ENCODE measurements at places on chromosomes 3 and 15.
A peak's percentile ranks its signal among the peaks of the same experiment; 100 is the strongest.

GRCh38 chr3:49265661-49266386 lies 11.2 kb downstream of the C3orf62 start:
- no peak for DNase-seq

- no peak for DNase-seq
These were observed 153.7 kb downstream of the TIGIT start for GRCh38 chr3:114447545-114447944.

- DNase-seq, result no peak
These were observed 55.6 kb downstream of the CGGBP1 start for GRCh38 chr3:88003115-88003755.

DNA sequence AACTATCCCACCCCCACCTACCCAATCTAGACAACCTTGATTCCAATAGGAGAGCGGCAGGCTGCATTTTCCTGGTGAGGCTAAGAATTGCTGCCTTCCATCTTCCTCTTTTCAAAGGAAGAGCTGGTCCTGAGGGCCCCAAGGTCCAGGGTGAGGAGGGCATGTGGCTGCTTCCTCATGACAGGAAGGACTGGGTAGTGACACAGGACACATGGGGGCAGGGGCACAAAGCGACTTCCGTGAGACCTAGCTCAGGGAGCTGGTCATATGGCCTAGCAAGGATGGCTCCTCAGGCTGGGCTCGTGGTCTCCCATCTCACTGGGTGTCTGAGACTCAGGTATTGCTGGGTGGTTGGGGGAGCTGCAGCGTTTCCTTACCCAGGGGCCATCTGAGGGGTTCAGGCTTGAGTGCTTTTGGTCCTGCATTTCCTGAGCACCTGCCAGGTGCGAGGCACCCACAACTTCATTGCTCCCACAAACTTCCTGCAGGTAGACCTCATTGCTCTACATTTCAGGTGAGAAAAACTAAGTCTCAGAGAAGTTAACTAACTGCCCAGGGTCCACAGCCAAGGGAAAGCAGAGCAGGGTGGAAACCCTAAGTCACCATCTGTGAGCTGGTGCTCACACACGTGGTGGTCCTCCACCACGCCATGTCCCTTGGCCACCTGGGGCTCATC lies 160.0 kb upstream of the TLE3 start:
- DNase-seq, result no peak

DNA sequence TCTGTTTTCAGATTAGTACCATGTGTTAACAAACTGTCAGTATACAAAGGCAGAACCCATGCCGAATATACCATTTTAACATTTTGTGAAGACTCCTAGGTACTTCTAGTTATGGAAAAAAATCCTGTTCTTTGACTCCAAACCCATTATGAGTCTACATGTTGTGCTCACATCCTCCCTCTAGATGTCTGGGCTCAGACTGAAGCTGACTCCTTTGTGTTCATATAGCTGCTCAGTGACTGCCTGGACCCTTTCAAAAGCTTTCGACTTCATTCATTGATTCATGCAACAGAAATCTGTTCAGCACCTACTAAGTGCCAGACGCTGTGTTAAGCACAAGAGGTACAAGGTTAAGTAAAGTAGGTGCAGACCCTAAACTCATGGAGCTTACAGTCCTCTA lies 60.5 kb downstream of the MEGF11 start:
- no peak for DNase-seq

GRCh38 chr3:36907911-36908646 lies 36.8 kb downstream of the TRANK1 start:
- peak; percentile 39 for DNase-seq

- DNase-seq, result no peak
These were observed 37.9 kb downstream of the LIPC start for GRCh38 chr15:58469432-58470353.

GRCh38 chr15:77526595-77527163 lies 106.0 kb downstream of the HMG20A start:
- DNase-seq, result no peak

DNA sequence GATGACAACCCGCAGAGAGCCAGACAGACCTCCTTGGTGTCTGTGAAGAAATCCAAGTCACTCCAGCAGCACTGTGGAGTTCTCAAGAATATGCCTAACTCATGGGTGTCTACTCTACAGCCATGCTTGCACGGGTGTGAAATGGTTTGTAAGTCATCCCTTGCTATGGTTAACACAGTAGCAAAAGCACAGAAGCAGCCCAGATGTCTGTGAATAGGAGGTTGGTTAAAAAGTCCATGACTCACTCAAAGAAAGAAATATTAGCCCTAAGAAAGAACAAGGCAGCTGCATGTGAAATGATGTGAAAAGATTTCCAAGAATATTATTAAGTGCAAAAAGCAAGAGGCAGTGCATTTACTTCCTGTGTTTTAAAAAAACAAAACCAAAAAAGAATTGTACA lies 12.1 kb upstream of the LIMD1 start:
- no peak for DNase-seq

GRCh38 chr15:64137226-64137833 lies 14.2 kb upstream of the SNX22 start:
- DNase-seq, result no peak

DNA sequence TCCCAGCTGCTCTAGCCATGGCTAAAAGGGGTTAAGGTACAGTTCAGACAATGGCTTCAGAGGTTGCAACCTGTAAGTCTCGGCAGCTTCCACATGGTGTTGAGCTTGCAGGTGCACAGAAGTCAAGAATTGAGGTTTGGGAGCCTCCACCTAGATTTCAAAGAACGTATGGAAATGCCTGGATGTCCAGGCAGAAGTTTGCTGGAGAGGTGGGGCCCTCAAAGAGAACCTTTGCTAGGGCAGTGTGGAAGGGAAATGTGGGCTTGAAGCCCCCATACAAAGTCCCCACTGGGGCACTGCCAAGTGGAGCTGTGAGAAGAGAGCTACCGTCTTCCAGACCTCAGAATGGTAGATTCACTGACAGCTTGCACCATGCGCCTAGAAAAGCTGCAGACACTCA lies 73.7 kb downstream of the STT3B start:
- no peak for DNase-seq

GRCh38 chr3:126226374-126226773 lies 46.0 kb upstream of the ALDH1L1 start:
- DNase-seq, result no peak

DNA sequence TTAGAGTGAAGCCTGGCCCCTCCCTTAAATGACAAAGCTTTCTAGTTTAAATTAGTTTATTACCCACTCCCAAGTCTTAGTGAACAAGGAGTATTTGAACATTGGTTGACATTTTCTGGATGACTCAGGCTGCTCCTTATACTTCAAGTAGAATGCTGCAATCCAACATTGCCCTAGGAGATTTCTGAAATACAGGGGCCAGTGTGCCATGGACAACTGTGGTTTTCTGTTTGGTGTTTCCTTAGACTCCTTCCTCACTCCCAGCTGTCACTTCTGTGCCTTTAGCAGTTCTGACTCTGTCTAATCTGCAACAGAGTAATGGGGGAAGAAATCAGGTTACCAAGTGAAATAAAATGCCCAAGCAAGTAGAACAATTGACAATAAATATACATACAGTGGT lies 116.1 kb upstream of the P2RY1 start:
- DNase-seq, result no peak

DNA sequence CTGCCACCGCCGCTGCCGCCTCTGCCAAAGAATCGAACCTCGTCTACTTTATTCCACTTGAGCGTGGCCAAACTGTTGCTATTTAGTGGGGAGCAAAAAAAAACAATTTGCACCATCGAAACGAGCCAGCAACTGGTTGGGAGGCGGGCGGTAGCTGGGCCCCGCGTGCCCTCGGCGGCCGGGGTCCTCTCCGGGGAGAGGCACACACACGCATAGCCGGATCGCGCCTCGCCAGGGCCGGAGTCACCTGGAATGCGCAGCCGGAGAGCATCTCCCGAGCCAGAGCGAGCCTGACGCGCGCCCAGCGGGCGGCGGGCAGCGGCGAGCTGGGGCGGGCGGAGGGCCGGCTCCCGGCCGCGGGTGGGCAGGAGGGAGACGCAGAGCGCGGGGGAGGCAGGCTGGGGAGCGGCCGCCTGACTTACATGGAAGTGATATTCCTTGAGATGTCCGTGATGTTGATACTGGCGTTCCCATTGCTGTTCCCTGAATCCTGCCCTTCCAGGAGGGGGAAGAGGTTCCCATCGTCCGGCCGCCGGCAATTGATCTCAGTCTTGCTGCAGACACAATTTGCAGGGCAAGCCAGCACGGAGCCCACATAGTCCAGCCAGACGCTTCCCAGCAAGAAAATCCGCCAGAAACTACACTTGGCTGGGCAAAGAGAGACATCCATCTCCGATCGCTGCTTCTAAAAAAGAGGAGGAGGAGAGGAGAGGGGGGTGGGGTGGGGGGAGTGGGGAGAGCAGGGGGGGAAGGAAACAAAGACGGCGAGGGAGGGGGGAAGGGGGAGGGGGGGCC lies 858 bp downstream of the NTRK3 start:
- DNase-seq, result no peak

- DNase-seq, result no peak
These were observed 231.4 kb upstream of the UMPS start for GRCh38 chr3:124498891-124499290.

DNA sequence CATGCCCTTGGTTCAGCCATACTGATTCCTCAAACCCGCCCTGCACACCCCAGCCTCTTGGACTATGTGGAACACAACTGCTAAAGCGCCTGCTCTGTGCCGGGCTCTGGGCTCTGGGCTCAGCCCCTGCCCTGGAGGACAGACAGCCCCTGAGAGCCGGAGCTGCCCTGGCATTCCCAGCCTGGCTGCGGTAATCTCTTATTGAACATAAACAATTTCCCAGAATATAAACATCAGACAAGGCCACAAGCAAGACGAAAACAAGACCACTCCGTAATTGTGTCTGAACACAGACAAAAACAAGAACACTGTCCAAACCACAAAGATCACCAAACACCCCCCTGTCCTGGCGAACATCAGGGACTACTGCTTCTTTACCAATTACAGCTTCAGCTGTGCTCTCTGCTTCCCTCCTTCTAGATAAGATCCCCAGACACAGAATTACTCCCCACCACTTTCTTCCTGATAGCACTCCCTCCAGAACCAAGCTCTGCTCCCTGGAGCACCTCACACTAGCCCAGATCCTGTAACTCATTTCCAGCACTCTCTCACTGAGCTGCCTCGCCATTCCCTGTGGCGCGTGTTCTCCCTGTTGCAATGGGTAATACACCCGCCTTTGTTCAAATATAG lies 57.1 kb upstream of the TLE3 start:
- no peak for DNase-seq

DNA sequence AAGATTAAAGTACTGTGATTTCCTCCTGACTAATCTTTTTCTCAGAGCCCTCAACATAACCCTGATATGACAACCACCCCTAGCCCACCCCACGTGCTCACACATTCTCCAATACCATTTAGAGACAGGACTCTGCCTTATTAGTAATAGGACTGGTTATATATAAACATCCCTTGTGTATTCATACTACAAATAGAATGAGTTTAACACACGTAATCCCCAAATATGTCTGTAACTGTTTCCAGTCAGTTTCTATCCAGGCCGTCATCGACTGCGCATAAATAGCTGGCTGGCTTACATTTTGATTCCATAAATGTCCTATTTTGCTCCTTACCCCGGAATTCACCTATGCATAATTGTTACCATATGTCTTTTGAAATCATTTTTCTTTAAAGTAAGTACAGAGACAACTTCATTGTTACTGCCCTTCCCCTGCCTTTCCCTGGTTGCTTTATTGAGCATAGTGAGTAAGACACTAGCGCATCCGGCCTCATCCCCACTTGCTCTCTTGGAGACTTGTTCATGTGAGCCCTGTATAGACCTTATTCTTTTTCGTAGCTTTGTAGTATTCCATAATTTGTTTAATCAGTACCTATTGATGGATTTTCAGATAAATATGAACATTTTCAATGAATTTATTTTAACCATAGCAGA lies 3.5 kb upstream of the P2RY14 start:
- no peak for DNase-seq

DNA sequence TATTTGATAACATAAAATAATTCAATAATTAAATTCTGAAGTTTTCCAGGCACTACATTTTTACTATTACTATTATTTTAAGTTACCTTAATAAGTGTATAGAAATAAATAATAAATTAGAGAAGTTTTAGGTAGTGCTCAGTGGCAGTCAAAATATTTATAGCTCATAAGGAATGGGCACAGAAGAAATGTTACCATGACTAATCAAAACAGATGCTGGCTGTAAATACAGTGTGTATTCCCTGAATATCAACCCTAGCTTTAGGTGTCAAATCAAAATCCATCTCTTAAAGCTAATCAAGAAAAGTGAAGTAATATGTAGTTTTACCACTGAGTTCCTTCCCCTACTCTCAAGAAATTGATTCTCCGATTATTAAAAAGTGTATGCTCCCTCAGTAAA lies 35.5 kb downstream of the ZBTB20 start:
- DNase-seq, result no peak

GRCh38 chr3:97689111-97689510 lies 75.4 kb upstream of the ARL6 start:
- DNase-seq, result no peak

GRCh38 chr3:124172816-124173215 lies 180.9 kb upstream of the ROPN1 start:
- no peak for DNase-seq

DNA sequence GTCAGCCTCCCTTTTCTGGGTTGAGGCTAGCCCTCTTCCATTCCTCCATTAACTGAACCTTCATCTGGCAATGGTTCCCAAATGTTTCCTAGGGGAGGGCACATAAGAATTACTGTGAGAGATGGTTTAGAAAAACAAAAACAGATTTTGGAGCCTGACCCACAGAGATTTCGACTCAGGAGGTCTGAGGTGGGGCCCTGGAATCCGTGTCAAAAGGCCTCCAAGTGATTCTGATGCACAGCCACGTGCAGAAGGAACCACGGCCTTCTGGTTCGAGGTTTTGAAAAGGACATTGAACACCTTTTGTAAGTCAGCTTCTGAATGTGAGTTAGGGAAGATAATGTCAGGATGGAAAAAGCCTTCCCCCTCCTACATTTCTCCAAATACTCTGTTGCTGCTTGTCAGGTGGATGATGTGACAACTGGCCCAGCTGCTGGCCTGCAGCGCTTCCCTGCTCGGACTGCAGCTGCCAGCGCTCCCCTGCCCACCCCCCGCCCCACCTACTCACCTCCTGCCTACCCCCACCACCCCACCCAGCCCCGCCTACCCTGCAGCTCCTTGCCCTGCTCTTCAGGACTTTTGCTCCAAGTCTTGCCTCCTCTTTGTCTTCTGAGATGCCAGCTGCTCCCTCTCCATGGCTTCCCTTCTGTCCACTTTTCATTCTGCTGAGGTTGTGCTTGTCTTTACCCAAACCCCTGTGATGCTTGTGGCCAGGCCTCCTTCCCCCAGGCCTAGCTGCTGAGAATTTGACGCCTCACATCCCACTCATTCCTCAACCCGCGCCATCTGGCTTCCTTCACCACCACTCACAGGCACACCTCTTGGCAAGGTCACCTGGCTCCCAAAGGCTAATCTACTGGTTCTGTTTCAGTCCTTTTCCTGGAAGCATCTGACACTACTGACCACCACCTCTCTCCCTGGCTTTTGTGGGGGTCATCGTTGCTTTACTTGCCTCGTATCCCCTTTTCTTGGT lies 6.6 kb downstream of the EHD4 start:
- DNase-seq, result no peak

GRCh38 chr3:189587664-189588040 lies 43.5 kb upstream of the TP63 start:
- DNase-seq, result no peak

- no peak for DNase-seq
These were observed 6.0 kb upstream of the AMOTL2 start for GRCh38 chr3:134380249-134380648.
